ENCODE measurements at places on chromosomes 2 and 18.

- no peak for DNase-seq
Measured at GRCh38 chr18:79943608-79944125, 7.8 kb downstream of the SLC66A2 start.

DNA sequence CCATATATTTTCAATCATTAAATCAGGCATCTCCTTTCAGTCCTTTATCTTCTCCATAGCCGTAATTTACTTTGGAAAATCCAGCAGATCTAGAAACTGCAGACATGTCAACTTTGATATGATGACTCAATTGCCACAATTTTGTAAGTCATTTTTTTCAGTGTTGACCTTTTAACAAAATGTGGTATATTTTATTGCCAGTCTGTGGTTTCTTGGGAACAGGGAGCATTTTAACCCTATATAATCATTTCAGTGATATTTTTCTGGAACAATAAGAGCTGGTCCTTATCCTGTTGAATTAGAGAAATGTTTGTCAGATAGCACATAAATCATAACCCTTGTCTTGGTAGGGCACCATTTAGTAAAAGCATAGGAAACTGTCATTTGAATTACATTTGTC lies 90.9 kb upstream of the UBXN4 start:
- DNase-seq, result no peak

GRCh38 chr2:65608916-65609315 lies 176.5 kb upstream of the SPRED2 start:
- no peak for DNase-seq

DNA sequence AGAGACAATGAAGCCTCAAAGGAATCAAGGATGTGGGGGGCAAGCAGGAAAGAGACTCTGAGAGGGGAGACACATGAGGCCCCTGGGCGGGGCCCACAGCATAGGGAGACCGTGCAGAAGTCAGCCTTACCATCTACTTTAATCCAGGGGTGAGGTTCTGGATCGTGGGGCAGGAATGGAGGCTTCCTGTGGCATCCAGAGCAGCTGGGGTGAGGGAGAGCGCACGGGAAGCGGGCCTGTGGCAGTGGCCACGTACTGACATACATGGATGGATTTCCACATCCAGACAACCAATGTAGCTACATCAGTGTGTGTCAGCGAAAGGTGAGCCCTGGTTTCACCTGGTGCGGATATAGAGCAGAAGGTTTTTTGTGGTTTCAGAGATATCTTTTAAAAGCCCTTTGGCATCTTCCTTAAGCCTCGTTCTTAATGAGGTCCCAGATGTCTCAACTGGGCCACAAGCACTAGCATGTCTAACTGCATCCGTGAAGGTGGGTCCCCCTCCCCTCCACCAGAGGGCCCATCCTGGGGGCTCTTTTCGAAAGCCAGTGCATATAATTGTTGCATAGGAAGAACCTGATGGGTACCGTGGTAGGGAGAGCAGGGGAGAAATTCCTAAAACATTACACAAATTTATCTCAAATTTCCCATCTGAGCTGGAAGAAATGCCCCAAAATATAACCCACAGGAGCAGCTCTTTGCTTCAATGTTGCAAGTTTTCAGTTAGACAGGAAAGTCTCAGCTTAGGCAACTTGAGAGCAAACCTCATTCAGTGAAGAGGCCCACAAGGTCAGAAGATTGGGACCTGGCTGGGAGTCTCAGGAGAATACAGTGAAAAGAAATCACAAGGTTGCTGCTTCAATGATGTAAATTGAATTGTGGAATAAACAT lies 90.9 kb downstream of the SP3 start:
- DNase-seq, result no peak

- DNase-seq, result no peak
Measured at GRCh38 chr2:136351684-136352083, 233.7 kb upstream of the CXCR4 start.

DNA sequence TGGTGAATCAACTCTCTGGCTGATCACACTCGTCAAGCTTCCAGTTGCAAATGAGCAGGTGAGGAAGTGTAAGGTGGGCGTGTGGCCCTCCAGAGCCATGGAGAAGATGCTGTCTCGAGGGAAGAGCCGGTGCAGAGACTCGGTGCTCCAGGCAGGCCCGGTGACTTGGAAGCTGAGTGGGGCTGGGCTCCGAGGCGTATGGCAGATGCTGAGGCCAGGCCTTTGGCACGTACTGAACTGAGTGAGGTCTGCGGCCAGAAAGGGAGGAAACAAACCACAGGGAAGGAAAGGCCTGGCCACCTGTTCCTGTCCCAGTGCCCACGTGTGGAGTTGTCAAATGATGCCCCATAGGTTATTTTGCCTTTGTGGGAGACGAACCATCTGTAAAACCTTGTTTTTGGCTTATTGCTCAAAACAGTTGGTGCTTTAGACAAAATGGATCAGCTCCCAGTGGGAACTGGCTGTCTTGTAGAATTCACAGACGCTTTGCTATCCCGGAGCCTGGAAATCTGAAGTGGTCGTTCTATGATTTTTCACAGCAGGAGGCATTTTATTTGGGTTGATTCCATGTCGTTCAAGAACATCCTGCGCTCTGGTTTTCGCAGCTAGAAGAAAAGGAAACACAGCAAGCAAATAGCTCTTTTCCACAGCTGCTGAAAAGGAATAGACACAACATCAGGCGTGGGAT lies 117.5 kb upstream of the TMEM18 start:
- no peak for DNase-seq

- DNase-seq, result no peak
Measured at GRCh38 chr18:12234451-12235190, 19.5 kb upstream of the CIDEA start.

- DNase-seq, result no peak
Measured at GRCh38 chr2:8966123-8966908, 37.2 kb downstream of the MBOAT2 start.

DNA sequence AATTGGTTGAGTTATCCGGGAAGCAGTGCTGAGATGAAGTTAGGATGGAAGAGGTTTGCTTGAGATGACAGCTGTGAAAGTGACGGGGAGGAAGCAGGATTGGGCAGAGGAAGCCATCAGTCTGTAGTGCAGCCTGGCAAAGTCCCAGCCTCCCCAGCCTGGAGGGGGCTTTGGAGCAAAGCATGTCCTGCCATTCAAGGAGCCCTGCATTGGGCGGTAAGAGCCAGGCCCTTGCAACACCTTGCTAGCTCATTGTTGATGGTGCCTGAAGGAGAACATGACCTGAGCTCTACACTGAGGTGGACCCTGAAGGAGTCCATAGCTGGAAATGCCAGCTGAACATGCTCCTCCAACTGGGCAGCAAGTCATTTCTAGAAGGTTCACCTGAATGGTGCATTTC lies 228.9 kb downstream of the ACKR3 start:
- no peak for DNase-seq

DNA sequence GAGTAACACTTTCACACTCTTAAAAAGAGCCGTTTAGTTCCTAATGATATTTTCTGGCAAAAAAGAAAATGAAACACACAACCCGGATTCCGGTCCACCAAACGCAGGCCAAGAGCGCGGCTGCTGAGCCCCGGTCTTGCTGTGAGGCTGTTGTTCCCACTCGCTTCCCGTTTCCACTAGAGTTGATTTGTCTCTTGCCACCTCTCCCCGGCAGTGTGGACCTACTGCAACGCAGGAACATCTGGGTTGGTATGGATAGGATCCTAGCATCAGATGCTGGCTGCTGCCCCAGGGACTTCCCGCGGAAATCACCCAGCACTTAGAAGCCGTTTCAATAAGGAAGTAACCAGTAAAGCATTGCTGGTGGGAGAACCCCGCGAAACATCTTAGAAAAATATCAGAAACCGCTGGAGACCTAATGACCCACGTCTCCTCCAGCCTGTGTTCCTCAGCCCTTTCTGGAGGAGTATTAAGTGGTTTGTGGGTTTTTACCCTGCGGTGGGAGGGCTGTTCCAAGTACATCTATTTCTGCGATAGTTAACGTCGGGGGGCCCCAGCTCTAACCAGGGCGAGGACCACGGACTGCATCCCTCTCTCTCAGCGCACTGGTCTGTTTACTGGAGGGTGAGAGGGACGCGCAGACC lies 939 bp downstream of the DOCK10 start:
- no peak for DNase-seq

- no peak for DNase-seq
Measured at GRCh38 chr2:118251427-118251826, 163.2 kb downstream of the INSIG2 start.

GRCh38 chr2:191109888-191110287 lies 40.9 kb downstream of the STAT4 start:
- no peak for DNase-seq
